Activated naive CD4-positive, alpha-beta T cell treated with Interleukin-2 at 50 U/mL for 16 hours (primary cell): ENCODE measurements at places on chromosomes 4 and X.
A peak's percentile ranks its signal among the peaks of the same experiment; 100 is the strongest.

DNA sequence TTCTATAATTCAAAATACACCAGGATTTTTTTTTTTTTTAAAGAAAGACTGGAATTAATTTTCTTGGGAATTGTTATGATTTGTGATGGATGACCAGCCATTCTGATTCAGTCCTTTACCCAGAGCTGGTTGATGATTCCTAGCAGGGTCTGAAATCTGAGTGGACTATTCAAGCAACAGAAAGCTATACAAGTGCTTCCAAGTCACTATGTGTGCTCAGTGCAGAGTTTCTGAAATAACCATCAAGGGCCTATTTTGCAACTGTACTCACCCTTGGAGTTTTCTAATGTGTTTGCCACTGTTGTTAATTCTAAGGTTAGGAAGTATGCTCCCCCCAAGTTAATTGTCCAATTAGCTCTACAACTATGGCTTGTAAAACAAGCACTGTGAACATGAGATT lies 137.7 kb upstream of the RAPGEF2 start:
- DNase-seq: no peak

GRCh38 chr4:13793020-13793710 lies 165.6 kb upstream of the BOD1L1 start:
- DNase-seq: no peak

DNA sequence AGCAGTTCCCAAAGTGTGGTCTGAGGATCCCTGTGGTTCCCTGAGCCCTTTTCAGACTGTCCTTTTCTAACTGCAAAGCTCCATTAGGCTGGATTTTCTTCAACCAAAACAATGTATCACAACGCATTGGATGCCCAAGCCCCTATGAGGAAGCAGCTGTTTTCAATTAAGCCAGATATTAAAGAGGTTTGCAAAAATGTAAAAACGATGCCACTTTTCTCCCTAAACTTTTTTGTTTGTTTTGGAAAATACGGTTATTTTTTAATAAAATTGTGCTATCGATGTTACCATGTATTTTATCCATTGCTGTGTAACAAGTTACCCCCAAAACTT lies 170.4 kb upstream of the BCOR start:
- no peak for DNase-seq

GRCh38 chrX:47578692-47579091 lies 3.5 kb upstream of the TIMP1 start:
- DNase-seq: no peak

GRCh38 chrX:111411557-111411956 lies 435 bp downstream of the DCX start:
- DNase-seq: no peak

DNA sequence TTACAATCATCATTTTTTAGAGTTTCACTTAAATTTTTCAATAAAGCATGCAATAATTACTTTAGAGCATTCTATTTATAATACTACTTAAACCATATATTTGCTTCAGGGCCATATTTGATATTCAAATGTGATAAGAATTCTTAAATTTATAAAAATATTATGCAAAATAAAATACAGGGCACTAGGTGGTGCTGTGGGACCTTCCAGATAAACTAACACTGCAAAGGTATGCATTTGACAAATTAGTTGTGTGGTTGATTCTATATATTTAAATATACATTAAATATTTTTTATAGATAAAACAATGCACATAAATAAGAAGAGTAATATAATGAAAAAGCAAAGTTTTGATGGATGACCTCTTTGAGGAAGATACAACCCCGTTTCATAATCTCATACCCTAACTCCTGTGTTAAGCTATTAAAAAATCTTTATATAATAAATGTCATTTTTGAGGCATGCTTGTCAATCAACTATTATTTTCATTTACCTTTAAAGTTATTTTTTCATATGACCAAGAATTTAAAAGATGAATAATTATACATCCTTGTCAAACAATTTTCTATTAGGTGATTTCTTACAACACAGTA lies 128.4 kb downstream of the REELD1 start:
- DNase-seq: no peak

- no peak for DNase-seq
Observed at GRCh38 chr4:79623021-79623870, 215.2 kb upstream of the GK2 start.

GRCh38 chr4:4247696-4248028 lies 361 bp downstream of the TMEM128 start:
- no peak for DNase-seq

GRCh38 chrX:152637649-152638442 lies at the start of gene GABRQ:
Gene GABRQ (plus strand): TSS chrX:152637895. CDS start chrX:152638203, 308 bp downstream.
- DNase-seq: no peak

DNA sequence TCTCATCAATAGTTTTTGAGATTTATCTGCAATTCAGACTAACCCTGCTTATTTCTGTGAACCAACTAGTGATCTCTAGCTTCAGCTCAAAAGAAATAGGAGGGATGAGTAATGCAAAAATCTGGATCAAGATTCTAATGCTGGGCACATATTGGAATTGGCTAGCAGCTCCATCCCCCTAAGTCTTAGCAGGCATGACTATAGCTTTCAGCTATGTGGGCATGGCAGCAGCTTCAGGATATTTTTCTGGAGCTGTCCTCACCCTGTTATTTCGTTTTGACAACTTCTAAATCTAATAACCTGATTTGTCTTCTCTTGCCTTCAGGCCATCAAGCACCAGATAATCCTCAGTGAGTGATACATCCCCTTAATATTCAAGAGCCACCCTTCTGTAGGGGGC lies 50.8 kb upstream of the GNPDA2 start:
- DNase-seq: no peak

- DNase-seq: no peak
Observed at GRCh38 chr4:173202395-173202794, 33.8 kb downstream of the GALNT7 start.

GRCh38 chr4:169229571-169230028 lies 41.2 kb downstream of the SH3RF1 start:
- DNase-seq: no peak

DNA sequence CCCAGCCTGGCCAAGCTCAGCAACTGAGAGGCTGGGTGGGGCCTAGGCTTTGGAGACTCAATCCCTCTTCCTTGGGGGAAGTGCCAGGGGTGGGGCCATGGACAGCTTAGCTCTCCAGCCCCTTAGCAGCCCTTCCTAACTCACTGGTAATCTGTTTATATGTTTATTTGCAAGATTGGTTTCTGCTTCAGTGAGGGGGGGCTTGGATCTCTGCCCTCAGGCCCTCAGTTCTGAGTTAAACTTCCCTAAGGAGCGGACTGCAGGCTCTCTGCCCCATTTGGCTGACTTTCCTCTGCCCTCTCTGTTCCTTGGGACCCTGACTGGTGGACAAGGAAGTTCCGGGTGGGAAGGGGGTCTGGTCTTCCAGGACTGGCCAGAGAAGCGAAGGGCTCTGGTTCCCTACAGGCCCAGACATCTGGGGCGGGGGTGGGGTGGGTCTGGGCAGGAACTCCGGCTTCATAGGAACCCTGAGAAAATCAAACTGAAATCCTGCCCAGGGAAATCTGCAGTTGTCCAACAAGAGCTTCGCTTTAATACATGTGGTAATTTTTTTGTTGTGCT lies 51.4 kb downstream of the NALF2 start:
- DNase-seq: no peak

DNA sequence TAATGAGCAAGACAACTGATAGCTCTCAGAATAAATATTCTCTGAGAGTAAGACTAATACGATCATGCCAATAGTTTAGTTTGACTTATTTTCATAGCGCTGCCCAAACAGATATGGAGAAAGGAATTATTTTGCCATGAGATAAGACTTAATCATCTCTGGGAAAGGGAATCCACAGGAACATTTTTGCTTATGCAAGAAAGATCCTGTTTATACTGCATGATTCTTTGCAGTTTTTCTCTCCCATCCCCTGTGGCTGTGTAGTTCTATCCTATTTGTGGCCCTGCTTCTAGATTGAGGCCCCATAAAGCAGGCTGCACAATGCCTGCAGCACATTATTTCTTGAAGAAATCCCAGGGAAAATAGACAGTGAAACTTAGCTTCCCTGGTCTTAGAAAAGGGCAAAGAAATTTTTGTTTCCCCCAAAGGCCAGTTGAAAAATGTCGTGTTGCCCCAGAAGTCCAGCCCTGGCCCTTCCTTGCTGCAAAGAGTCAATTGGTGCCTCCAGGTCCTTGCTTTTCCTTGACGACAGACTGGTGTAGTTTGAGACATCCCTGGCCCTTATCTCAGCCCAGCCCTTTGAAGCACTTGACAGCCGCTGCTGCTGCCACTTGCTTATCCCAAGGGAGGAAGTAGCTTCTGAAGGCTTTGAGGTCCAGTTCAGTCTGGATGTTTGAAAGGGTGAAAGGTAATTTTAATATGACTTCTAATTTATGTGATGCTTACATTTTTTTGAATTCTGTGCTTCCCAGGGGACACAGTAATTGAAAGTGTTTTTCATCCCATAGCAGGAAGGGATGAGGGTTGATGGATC lies 45.0 kb upstream of the SH3RF1 start:
- no peak for DNase-seq

DNA sequence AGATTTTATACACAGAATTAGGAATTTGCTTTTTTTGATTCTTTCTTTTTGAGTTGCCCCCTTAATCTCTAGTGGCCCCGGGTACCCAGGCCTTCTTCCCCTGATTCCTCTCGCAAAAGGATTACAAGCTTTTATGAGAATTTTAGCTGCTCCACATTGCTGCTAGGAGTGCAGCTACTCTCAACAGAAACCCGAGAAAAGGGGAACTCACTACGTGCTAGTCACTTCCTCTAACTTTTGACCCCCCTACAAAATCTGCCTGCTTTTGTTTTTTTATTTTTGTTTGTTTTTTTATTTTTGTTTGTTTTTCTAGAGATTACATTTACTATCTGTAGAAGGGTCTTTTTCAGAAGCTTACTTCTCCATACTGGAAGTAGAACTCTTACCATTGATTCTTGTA lies 64.1 kb downstream of the ZNF81 start:
- no peak for DNase-seq

DNA sequence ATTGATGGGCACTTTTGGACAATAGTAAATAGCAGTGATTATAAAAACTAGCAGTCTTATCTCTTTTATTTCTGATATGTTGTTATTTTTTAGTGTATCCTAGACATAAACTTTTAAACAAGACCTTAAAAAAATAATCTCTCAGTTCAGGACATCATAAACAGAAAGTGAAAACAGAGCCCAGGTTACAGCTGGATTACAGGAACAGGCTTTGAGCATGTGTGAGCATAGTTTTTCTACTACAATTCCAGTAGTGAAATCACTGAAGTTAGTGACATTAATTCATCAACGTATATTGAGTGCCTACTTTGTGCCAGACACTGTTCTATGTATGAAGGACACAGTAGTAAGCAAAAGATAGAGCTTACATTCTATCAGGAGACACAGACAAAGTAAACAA lies 16.9 kb downstream of the TRIM75 start:
- DNase-seq: no peak

- no peak for DNase-seq
Observed at GRCh38 chr4:113971706-113972360, 7.6 kb downstream of the ARSJ start.

DNA sequence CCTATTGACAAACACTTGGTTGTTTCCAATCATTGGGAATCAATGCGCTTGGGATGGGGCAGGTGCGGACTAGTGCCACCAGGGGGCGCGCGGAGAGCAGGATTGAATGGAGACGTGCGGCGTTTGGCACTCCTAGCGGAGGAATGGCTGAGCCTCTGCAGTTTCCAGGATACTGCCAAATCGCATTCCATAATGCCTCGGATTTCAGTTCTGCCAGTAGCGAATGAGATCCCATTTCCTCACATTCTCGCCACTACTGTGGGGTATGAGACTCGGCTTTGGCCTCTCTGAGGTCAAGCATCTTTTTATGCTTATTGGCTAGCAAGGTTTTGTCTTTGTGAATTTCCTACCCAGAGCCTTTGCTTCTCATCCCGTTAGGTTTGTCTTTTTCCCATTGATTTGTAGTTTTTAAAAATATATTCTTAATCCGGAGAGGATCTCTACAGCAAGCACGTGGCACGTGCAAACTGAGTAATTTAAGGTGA lies 28.7 kb downstream of the CLDN34 start:
- peak; percentile 76 for DNase-seq

- DNase-seq: no peak
Observed at GRCh38 chr4:128303986-128304385, 16.4 kb upstream of the PGRMC2 start.

- DNase-seq: no peak
Observed at GRCh38 chr4:124290678-124291077, 421.9 kb downstream of the ANKRD50 start.

GRCh38 chrX:113741744-113742143 lies 842.1 kb upstream of the HTR2C start:
- no peak for DNase-seq

DNA sequence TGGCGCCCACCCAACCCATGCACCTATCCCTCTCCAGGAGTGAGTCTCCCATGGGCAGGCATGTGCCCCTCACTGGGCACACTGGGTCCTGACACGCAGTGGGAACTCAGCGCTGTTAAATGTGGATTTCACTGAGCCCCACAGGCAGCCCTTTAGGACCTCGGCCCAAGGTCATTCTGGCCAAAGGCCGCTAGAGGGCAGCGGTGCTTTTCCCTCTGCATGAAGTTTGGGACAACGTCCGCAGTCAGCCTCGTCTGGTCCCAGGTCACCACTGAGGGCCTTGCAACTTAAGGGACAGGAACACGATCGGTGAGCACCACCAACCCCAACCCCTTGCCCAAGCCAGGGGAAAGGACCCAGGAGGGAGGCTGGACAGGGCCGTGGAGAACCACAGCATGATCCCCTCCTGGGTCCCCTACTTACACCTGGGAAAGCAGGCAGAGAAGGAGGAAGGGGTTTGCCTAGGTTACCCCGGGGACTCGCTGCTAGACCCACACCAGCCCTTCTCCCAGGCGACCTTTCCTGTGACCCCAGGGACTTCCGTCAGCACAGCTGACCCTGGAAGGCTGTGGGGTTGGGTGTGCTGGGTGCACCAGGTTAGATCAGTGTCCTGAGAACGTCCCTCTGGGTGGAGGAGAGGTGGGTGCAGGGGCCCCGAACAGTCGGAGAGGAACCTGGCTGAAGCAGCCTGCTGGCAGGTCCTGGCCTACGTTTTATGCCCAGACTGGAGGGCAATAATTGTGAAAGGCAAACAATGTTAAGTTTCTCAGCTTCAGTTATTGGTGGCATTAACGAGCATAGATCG lies 24.0 kb downstream of the CYTL1 start:
- DNase-seq: peak; percentile 29
